Glutamatergic neuron (in vitro differentiated cells): ENCODE measurements at places on chromosomes 12 and 14.
A peak's percentile ranks its signal among the peaks of the same experiment; 100 is the strongest.

DNA sequence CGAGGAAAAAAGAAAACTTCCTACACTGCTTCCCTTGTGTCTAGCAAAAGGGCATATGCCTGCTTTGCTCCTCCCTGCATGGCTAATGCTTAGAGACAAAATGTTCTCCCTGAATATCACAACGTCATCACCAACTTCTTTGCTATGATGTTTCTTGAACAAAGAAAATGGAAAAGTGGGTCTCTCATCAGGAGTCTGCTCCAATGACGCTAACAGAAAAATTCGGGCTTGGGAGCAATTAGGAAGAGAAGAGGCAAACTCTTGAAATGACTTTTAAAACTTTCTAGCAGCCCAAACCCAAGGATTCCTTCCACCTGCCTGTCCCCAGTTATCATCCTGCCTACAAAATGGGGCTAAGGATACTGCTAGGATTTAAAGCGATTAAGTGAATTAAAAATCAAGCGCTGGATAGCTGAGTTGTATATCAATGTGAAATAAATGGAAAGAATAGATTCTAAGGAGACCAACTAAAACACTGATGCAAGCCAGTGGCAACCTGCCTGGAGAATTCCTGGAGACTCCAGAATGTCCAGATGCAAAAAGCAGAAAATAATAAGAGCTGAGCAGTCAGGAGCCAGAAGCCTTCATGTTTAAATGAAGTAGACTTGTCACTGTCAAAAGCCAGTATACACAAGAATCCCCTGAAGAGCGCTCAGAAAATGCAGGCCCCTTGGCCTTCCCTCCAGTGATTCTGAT, 183.8 kb downstream of the DPF3 start:
- peaks cover 12% of the 10 kb centered on the region for H3K27me3 ChIP-seq
- H3K36me3 ChIP-seq, result peaks cover 7% of the 10 kb centered on the region
- no peak overlapping the region for H3K27ac ChIP-seq
- no peak for DNase-seq
- peaks cover 13% of the 10 kb centered on the region for H3K4me1 ChIP-seq

GRCh38 chr12:71240946-71241345, 83.1 kb upstream of the TSPAN8 start:
- no peak overlapping the region for H3K27ac ChIP-seq
- peaks cover 2% of the 10 kb centered on the region for H3K27me3 ChIP-seq
- H3K4me1 ChIP-seq, result peaks cover 3% of the 10 kb centered on the region
- no peak for DNase-seq
- H3K36me3 ChIP-seq, result no peaks in the 10 kb centered on the region

DNA sequence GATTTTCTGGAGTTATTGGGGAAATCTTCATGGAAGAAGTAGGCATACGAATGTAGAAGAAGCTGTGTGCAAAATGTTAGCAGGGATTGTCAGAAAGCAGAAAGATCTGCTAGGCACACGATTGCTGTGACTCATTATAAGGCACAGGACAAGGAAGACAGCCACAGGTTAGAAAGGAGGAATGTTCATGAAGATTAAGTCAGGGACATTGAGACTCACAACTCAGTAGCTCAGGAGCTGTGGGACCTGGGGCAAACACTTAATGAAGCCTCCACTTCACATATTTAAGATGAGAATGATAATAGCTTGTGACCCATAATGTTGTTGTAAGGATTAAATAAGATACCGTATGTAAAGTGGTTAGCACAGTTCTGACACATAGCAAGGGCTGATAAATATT, 26.6 kb upstream of the RTRAF start:
- no peak for DNase-seq
- peaks cover 7% of the 10 kb centered on the region for H3K4me1 ChIP-seq
- no peak overlapping the region for H3K27ac ChIP-seq
- H3K4me3 ChIP-seq, result no peak overlapping the region
- peaks cover 30% of the 10 kb centered on the region for H3K36me3 ChIP-seq

DNA sequence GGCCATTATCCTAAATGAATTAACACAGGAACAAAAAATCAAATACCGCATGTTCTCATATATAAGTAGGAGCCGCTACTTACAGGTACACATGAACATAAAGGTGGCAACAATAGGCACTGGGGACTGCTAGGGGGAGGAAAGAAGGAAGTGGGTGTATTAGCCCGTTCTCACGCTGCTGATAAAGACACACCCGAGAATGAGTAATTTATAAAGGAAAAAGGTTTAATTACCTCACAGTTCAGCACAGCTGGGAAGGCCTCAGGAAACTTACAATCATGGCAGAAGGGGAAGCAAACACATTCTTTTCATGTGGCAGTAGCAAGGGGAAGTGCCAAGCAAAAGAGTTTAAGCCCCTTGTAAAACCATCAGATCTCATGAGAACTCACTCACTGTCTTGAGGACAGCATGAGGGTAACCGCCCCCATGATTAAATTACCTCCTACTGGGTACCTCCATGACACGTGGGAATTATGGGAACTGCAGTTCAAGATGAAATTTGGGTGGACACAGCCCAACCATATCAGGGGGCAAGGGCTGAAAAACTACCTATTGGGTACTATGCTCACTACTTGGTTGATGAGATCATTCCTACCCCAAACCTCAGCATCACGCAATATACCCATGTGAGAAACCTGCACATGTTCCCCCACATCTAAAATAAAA, 16.4 kb upstream of the MIA2 start:
- no peak for DNase-seq
- H3K27ac ChIP-seq, result no peak overlapping the region
- no peaks in the 10 kb centered on the region for H3K27me3 ChIP-seq

GRCh38 chr12:32265951-32266350, 133.4 kb upstream of the FGD4 start:
- peak overlapping the region; percentile 51 for H3K4me3 ChIP-seq
- no peak for DNase-seq
- H3K4me1 ChIP-seq, result peaks cover 44% of the 10 kb centered on the region
- H3K27ac ChIP-seq, result peak overlapping the region; percentile 82
- H3K27me3 ChIP-seq, result peaks cover 20% of the 10 kb centered on the region
